ENCODE measurements at places on chromosomes 7 and 10.

DNA sequence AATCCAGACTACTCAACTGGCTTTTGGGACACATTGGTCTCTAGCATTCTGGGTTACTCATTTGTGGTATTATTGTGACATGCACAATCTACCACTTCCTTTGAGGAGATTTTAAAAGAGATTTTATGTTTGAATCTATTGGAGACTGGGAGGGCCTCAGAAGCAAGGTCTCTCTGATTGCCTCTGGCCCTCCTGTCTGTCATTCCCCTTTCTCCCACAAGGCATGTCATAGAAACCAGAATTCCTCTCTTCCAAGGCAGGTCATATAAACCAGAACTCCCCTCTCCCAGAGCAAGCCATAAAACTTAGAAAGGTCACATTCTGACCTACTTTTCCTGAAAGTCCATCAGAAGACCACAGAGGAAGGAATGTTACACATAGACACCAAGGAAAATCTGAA, 777.7 kb downstream of the PHTF2 start:
- no peak for DNase-seq

GRCh38 chr7:64494912-64495461, 67.9 kb downstream of the ZNF680 start:
- DNase-seq, result no peak

GRCh38 chr7:138359870-138360559, 100.0 kb upstream of the TRIM24 start:
- no peak for DNase-seq

GRCh38 chr7:90726623-90727022, 130.5 kb downstream of the CDK14 start:
- no peak for DNase-seq

- no peak for DNase-seq
Observed at GRCh38 chr7:131105294-131105798, 222.3 kb upstream of the MKLN1 start.

- DNase-seq, result peak; percentile 12
Observed at GRCh38 chr10:63388421-63389031, 77.3 kb downstream of the JMJD1C start.

DNA sequence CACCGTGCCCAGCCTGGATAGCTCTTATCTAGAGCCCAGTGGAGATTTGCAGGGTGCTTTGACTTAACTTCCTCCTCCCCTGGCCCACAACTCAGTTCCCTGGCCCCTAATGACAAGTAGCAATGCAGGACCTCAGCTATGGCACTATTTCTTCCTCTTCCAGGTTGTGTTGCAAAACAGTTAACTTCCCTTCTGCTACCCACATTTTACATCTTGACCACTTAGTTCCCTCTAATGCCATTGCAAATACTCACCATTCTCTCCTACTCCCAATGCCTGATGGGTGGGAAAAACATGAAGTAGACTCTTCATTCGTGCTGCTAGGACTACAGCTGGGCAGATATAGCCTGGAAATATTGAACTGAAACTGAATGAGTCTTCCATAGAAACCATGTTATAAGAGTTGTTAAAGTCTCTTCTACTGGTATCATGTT, 39.1 kb upstream of the FGL2 start:
- DNase-seq, result no peak

DNA sequence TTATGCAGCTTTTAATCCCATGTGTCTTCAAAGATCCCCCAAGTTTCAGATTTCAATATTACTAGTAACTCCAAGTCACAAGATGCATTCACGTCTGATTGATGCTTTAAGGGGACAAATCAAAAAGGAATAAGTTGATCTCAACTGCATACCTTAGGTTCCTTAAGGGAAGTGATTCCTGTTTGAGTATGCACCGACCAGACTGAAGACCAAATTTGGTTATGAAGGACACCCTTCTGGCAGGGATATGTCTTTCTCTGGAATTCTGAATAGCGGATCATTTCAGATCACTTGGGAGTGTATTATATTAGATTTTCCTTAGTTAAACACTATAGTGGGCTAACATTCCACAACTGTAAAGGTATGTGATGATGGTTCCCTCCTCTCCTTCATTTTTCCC, 4.3 kb downstream of the KIF5B start:
- no peak for DNase-seq

- DNase-seq, result no peak
Observed at GRCh38 chr7:27173956-27174873, at the start of gene HOXA10. Gene HOXA10 (minus strand): TSS chr7:27174320. CDS start chr7:27174306, 14 bp downstream.

GRCh38 chr10:30988831-30989435, 42.7 kb downstream of the ZNF438 start:
- DNase-seq, result no peak

- DNase-seq, result no peak
Observed at GRCh38 chr10:113068178-113068890, 118.3 kb downstream of the TCF7L2 start.

DNA sequence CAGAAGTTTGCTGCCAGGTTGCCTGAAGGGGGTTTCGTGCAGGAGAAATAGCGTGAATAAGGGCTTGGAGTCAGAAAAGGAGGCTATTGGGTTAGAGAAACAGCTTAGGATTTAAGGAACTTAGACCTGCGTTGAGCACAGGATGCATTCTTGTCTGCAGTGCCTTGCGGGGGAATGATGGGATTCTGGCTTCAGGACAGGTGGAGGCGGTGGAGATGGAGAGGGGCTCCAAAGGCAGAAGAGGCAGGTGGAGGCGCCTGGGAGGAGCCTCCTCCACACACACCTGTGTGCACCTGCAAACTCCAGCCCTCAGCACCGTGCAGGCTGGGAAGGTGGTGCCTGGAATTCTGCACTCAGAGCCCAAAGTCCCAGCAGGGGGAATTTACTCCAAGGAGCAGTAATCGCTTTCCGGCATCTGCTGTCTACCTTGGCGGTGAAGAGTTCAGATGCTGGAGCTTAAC, 1.8 kb downstream of the CLIP2 start:
- DNase-seq, result no peak

GRCh38 chr7:85595750-85596178, 408.9 kb upstream of the SEMA3D start:
- no peak for DNase-seq

- DNase-seq, result no peak
Observed at GRCh38 chr7:80937336-80937735, 18.5 kb upstream of the SEMA3C start.

GRCh38 chr10:19247843-19248242, 199.2 kb downstream of the MALRD1 start:
- DNase-seq, result no peak

DNA sequence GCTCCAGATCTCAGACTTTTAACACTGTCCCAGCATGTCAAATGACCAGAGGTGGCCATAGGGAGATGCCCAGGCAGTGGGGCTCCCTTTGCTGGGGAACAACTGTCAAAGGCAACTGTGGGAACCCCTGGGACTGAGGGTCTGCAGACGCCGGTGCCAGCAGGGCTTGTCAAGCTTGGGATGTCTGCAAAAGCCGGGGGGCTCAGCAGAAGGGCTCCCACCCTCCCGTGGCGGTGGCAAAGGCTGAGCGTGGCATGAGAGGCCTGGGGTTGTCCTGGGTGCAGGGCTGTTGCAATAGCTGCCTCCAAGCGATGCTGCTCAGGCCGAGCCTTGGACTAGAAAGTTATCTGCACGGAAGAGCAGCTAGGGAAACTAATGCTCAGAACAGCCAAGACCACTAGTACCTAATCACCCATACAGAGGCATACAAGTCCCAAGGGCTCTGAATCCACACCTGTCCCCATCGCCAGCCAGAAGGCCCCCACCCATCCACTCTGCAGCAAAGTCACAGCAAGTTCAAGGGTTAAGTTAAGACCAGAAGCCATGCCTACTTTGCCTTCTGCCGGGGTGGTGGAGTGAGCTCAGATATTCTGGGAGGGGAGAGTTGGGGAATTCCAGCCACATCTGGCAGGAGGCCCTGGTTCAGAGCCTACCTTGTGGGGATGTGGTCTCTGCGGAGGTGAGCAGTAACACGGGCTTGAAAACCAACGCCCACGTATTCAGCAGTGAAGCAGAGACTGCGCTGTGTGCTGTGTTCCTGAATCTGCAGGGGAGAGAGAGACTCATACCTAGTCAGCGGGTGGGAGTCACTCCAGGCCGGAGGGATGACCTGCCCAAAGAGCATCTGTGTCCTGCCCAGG, 4.6 kb downstream of the SH2B2 start:
- DNase-seq, result peak; percentile 86

- no peak for DNase-seq
Observed at GRCh38 chr10:114915294-114915693, 22.7 kb upstream of the TRUB1 start.

DNA sequence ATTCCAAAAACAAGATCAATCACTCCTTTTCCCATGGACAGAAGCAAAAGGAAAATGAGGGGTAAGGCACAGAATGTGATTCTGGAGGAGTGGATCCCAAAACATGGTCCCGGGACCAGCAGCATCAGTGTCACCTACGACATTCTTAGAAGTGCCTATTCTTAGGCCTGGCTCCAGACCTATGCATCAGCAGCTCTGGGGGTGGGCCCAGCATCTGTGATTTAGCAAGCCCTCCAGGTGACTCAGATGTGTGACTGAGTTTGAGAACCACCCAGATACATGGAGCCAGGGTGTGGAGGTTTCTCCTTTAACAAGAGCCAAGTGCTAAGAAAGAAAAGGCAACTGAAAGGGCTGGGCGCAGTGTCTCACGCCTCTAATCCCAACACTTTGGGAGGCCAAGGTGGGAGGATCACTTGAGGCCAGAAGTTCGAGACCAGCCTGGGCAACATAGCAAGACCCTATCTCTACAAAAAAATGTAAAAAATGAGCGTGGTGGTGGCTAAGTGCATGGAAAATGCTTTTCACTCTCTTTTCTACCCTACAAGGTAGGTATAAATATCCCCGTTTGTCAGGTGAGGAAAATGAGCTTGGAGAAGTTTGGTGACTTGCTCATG, 17.1 kb upstream of the ARPC1A start:
- DNase-seq, result no peak

- DNase-seq, result peak; percentile 31
Observed at GRCh38 chr10:24617771-24618396, 105.8 kb downstream of the ARHGAP21 start.

- no peak for DNase-seq
Observed at GRCh38 chr10:72616716-72617115, 9.2 kb downstream of the MICU1 start.

Measured in GM13976 (cell line).